ENCODE measurements at places on chromosomes 4 and X. TPM values are rescaled to one million over a fixed set of nuclear protein-coding genes. Genes with fewer than 3 reads are reported as not detected.

The NCAPG gene
- 0.96 TPM for total RNA-seq

The SULT1E1 gene
- total RNA-seq: 0.95 TPM

The XKRX gene
- total RNA-seq: 1.9 TPM

The SPACA5B gene
- not detected for total RNA-seq

DNA sequence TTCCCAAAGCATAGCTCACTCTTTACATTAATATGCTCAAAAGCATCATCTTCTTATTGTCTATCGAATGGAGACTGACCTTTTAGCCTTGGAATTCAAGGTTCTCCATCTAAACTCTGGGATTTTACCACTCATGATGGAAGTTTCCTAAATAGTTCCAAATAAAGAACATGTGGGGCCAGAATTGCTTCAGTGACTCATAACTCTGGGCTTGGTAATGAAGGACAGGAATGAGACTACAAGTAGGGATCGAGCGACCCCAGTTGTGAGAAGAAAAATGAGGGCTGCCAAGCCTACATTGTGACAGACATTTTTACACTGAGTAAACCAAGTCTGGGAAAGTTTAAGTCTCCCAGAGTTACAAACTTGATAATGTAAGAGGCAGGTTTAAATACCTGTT is 269.9 kb downstream of the CBLL2 start:
- DNase-seq: no peak
- H3K36me3 ChIP-seq: no peaks in the 10 kb centered on the region
- H3K4me3 ChIP-seq: no peak overlapping the region
- no peaks in the 10 kb centered on the region for H3K4me1 ChIP-seq
- H3K27ac ChIP-seq: no peak overlapping the region

DNA sequence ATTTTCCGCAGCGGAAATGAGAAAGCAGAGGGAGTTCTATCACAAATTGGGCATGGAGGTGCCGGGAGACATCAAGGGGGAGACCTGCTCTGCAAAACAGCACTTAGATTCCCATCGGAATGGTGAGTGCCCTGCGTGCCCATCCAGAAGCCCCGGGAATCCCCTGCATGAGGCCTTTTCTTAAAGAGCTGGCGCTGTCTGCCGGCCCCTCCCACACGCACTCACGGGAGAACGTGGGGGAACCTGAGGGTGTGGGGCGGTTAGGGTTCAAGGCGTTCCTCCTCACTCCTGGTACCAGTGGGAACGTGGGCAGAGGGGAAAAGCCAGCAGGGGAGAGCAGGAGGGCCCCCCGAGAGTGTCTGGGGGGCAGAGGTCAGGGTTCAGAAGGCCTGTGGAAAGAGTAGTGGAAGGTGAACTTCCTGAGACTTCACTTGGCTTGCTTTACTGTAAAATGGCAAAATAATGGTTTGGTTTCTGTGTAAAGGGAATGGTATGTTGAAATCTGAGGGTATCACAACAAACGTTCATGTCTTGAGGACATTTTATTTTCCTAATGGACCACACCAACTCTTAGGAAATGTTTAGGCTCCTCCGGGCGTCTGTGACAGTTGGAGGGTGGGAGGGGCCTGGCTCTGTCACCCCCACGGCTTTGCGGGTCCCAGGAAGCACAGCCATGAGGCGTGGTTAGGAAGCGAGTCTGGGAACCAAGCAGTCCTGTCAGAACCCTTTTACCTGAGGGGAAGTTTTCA is 38.0 kb downstream of the PCGF3 start:
- H3K27me3 ChIP-seq: no peaks in the 10 kb centered on the region
- no peak for DNase-seq
- H3K27ac ChIP-seq: no peak overlapping the region
- H3K4me3 ChIP-seq: no peak overlapping the region
- H3K36me3 ChIP-seq: no peaks in the 10 kb centered on the region
- no peaks in the 10 kb centered on the region for H3K4me1 ChIP-seq

- H3K36me3 ChIP-seq: no peaks in the 10 kb centered on the region
- no peaks in the 10 kb centered on the region for H3K4me1 ChIP-seq
- H3K27me3 ChIP-seq: no peaks in the 10 kb centered on the region
- no peak overlapping the region for H3K27ac ChIP-seq
- H3K4me3 ChIP-seq: no peak overlapping the region
- no peak for DNase-seq
Observed at GRCh38 chrX:12128017-12128416, 10.3 kb upstream of the FRMPD4 start.

- no peaks in the 10 kb centered on the region for H3K4me1 ChIP-seq
- H3K27me3 ChIP-seq: no peaks in the 10 kb centered on the region
- H3K4me3 ChIP-seq: no peak overlapping the region
- no peak for DNase-seq
Observed at GRCh38 chr4:53195815-53196661, 169.8 kb downstream of the SCFD2 start.

GRCh38 chrX:18674788-18675735 is 3.2 kb upstream of the RS1 start:
- no peaks in the 10 kb centered on the region for H3K36me3 ChIP-seq
- no peaks in the 10 kb centered on the region for H3K27me3 ChIP-seq
- no peaks in the 10 kb centered on the region for H3K4me1 ChIP-seq
- H3K27ac ChIP-seq: peak overlapping the region; percentile 85
- peak; percentile 78 for DNase-seq

GRCh38 chrX:10221651-10222050 is 64.9 kb downstream of the CLCN4 start:
- no peak for DNase-seq
- no peaks in the 10 kb centered on the region for H3K27me3 ChIP-seq
- no peaks in the 10 kb centered on the region for H3K4me1 ChIP-seq

- no peak for DNase-seq
- no peak overlapping the region for H3K4me3 ChIP-seq
- H3K36me3 ChIP-seq: no peaks in the 10 kb centered on the region
- no peak overlapping the region for H3K27ac ChIP-seq
- H3K4me1 ChIP-seq: no peaks in the 10 kb centered on the region
Observed at GRCh38 chr4:108209489-108209888, 40.8 kb upstream of the LEF1 start.

DNA sequence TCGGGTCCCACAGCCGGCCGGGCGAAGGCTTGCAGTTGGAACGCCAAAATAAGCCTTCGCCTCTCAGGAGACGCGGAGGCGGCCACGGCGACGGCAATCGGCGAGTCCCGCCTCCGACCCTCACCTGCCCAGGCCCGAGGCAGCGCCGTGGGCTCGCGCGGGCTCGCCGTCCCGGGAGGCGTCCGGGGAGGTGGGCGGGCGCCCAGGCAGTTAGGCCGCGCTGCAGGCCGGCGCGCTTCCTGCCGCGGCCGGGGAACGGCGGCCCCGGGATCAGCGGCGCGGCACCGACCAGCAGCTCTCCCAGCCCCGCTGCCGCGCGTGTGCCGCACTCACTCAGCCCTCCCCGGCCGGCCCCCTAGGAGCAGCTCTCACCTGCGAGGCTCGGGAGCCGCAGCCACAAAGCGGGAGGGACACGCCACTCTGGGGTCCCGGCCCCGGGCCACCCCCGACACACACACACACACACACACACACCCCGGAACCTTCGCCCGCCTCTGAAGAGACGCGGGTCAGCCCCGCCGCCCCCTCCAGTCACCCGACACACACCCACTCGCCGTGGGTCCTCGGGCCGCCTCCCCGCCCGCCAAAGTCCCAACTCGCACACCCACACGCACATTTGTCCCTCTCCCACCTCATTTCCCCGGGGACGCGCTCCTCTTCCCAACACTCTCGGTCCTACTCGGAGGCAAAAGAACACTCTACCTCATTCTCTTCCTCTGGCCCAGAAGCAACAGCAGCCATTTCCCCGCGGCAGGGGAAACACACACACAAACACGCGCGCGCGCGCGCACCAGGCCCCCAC is at the start of gene CNOT6L:
Gene CNOT6L, minus strand, starts transcription at position 767 of the 802 bp plus-strand sequence. Its CDS starts 60 bp downstream, at position 707.
- no peaks in the 10 kb centered on the region for H3K27me3 ChIP-seq
- H3K36me3 ChIP-seq: no peaks in the 10 kb centered on the region
- peaks cover 50% of the 10 kb centered on the region for H3K4me1 ChIP-seq
- peak; percentile 78 for DNase-seq
- H3K27ac ChIP-seq: peak within 1 kb of the TSS; percentile 99

Measured in transverse colon (tissue), 4 donors.